ENCODE measurements at places on chromosomes 4 and X.

GRCh38 chr4:7462509-7462971 is 27.8 kb upstream of the PSAPL1 start:
- no peaks in the 10 kb centered on the region for H3K4me1 ChIP-seq
- DNase-seq: no peak
- no peaks in the 10 kb centered on the region for H3K36me3 ChIP-seq
- H3K27me3 ChIP-seq: no peaks in the 10 kb centered on the region

GRCh38 chr4:15162046-15162445 is 159.8 kb downstream of the CPEB2 start:
- DNase-seq: no peak
- no peak overlapping the region for H3K4me3 ChIP-seq
- H3K27me3 ChIP-seq: no peaks in the 10 kb centered on the region
- H3K27ac ChIP-seq: no peak overlapping the region
- H3K36me3 ChIP-seq: no peaks in the 10 kb centered on the region
- peaks cover 4% of the 10 kb centered on the region for H3K4me1 ChIP-seq

GRCh38 chrX:2484256-2484655 is 16.5 kb downstream of the DHRSX start:
- no peak for DNase-seq
- H3K27me3 ChIP-seq: no peaks in the 10 kb centered on the region
- H3K4me3 ChIP-seq: no peak overlapping the region
- H3K27ac ChIP-seq: no peak overlapping the region
- H3K4me1 ChIP-seq: no peaks in the 10 kb centered on the region
- peaks cover under 1% of the 10 kb centered on the region for H3K36me3 ChIP-seq

GRCh38 chrX:121010218-121010617 is 24.7 kb upstream of the CT47A1 start:
- H3K27me3 ChIP-seq: no peaks in the 10 kb centered on the region
- no peak overlapping the region for H3K27ac ChIP-seq
- DNase-seq: no peak
- H3K4me3 ChIP-seq: no peak overlapping the region
- H3K36me3 ChIP-seq: no peaks in the 10 kb centered on the region
- no peaks in the 10 kb centered on the region for H3K4me1 ChIP-seq

DNA sequence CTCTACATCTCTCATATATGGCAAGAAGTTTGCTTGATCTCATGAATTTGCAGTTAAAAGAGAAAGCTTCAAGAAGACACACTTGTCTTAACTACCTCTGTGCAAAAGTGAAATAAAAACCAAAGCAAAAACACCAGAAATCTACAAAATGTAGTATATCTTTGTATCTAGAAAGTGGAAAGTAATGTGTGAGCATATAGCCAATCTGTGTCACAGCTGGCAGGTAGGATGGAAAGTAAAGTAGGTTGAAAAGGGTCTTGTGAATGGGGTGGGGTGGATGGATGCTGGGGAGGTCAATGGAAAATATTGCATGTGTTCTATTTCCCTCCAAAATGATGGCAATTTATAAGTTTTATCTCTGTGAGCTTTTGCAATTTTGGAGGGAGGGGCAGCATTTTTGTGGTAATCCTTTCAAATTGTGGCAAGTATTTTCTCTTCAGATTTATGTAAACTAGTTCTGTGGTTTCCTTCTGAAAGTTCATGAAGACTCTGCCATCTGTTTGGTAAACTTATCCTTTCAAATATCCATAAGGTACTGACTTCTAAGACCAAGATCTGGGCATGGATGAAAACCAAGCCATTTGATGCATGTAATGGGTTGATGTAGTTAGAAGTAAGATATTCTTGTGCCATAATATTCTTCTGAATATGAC is 215.9 kb upstream of the GIMD1 start:
- H3K4me1 ChIP-seq: no peaks in the 10 kb centered on the region
- H3K27ac ChIP-seq: no peak overlapping the region
- H3K36me3 ChIP-seq: no peaks in the 10 kb centered on the region
- DNase-seq: no peak
- H3K27me3 ChIP-seq: no peaks in the 10 kb centered on the region

- no peaks in the 10 kb centered on the region for H3K36me3 ChIP-seq
- no peaks in the 10 kb centered on the region for H3K4me1 ChIP-seq
- H3K4me3 ChIP-seq: no peak within 1 kb of the TSS
- H3K27ac ChIP-seq: no peak within 1 kb of the TSS
These were observed at the start of gene NSG1 for GRCh38 chr4:4386736-4387392. Gene NSG1, plus strand, starts transcription at chr4:4387102. Its CDS starts 528 bp downstream, at chr4:4387630.

DNA sequence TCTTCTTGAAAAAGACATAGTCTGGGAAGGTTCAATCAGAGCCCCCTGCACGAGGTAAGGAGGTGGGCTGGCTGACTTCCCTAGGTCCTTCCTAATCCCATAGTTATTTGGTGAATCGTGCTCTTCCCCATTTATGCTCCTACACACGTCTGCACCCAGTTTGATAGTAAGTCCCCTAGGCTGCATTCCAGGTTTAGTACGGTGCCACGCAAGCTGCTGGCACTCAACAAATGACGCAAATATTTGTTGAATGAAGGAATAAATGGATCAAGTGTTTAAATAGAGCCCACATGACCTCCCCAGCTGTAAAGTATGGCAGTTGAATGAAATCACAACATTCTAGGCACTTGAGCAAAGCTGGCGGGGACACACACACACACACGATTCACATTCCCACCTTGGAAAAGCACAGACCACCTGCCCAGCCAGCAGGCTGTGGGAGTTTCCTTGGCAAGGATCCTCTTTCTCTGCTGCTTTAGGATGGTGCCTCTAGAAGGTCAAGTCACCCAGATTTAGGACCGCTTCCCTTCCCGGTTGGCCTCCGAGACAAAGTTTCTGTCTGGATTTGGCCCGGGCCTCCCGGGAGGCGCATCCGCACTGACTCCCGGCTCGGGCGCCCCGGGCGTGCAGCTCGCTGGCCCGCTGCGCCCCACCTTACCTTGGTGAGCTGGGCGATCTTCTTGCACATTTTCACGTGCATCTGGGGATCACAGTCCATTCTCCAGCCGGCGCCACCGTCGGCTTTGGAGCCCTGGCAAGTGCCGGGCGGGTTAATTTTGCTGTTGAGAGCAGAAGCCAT is 721 bp downstream of the FAM184B start:
- no peak overlapping the region for H3K27ac ChIP-seq
- H3K4me1 ChIP-seq: no peaks in the 10 kb centered on the region
- peaks cover 20% of the 10 kb centered on the region for H3K27me3 ChIP-seq
- no peaks in the 10 kb centered on the region for H3K36me3 ChIP-seq

DNA sequence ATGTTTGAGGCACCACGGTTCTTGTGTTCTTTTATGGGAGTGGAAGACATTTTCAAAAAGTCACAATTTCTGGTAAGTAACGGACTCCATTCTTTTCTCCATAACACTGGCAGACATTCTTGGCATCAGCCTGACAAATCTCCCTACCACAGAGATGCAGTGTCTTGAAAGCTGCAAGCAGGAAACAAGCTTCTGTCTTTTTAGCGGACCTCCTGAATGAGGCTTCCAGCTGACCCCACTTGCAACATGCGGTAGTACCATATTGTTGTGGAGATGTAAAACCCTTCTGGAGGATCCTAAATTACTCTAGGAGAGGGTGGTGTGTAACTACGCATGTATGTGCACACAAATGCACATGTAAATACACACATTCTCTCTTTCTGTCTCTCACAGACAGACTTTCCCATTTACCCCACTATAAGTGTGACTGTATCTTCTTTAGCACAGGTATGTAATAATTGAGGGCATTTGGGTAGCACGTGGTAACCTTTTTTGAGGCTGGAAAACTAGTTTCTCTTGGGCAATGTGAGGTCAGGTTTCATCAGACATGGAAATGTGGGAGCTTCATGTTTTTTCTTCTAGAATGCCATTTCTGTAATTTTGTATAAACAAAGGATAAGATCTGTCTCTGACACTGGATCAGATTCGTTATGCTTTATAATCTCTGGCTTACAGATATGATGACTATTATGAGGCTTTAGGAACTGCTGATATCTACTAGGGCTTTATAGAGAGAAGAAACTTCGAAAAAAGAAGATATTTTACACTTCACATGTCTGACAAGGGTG is 130.1 kb downstream of the MGST2 start:
- no peaks in the 10 kb centered on the region for H3K27me3 ChIP-seq
- peaks cover 2% of the 10 kb centered on the region for H3K4me1 ChIP-seq
- no peak overlapping the region for H3K4me3 ChIP-seq
- no peak for DNase-seq
- no peaks in the 10 kb centered on the region for H3K36me3 ChIP-seq

DNA sequence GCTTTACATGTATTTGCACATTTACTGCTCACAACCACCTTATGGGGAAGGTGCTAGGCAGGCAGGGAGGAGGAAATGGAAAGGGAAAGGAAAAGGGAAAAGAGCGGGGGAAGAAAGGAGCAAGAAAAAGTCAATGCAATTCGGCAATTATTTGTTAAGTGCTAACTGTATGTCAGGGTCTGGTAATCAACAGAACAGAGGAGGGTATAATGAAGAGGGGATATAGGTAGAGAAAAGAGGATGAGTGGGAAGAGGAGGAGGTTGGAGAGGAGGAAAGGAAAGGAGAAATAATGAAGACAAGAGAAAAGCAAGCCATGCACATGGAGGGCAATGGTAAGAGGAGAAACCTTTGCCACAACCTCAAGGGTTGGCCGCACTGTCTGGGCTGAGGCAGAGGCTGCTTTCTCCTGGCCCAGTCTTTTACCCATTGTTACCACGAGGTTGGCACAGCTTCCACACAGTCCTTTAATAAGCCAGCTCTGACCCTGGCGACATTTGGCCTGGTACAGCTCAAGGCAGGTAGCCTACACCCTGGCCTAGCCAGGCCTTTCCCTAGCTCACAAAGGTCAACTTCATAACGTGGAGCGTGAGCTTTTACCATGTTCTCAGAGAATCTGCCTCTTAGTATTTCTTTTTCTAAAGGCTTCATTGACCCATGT is 836 bp downstream of the BTK start:
- no peak for DNase-seq
- no peak overlapping the region for H3K27ac ChIP-seq
- no peak overlapping the region for H3K4me3 ChIP-seq
- H3K27me3 ChIP-seq: no peaks in the 10 kb centered on the region
- H3K36me3 ChIP-seq: no peaks in the 10 kb centered on the region

- H3K36me3 ChIP-seq: no peaks in the 10 kb centered on the region
- peak; percentile 37 for DNase-seq
- H3K27ac ChIP-seq: no peak overlapping the region
- H3K4me1 ChIP-seq: no peaks in the 10 kb centered on the region
- H3K4me3 ChIP-seq: peak overlapping the region; percentile 63
- H3K27me3 ChIP-seq: peaks cover 7% of the 10 kb centered on the region
These were observed 24.8 kb downstream of the HOPX start for GRCh38 chr4:56656346-56656643.

DNA sequence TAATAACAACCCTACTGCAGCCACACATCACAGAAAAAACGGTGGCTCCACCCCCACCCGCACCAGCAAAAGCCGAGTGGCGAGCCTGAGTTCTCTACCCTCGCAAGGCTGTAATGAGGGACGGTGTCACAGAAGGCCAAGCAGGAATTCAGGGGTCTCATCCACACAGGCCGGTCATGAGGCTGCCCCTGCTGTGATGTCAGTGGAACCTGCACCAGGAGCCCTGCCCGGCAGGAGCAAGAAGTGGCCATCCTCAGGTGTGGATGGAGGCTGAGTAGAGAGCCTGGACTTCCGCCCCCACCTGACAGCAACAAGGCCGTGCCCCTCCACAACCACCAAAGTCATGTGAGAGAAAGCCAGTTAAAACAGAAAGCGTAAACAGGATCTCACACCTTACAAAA is 20.6 kb downstream of the LYAR start:
- H3K36me3 ChIP-seq: peaks cover 2% of the 10 kb centered on the region
- no peak for DNase-seq
- no peaks in the 10 kb centered on the region for H3K4me1 ChIP-seq
- no peak overlapping the region for H3K4me3 ChIP-seq
- no peaks in the 10 kb centered on the region for H3K27me3 ChIP-seq

GRCh38 chrX:11103006-11103405 is 8.1 kb upstream of the HCCS start:
- H3K4me3 ChIP-seq: no peak overlapping the region
- H3K4me1 ChIP-seq: no peaks in the 10 kb centered on the region
- no peaks in the 10 kb centered on the region for H3K27me3 ChIP-seq
- DNase-seq: no peak
- H3K36me3 ChIP-seq: no peaks in the 10 kb centered on the region
- H3K27ac ChIP-seq: no peak overlapping the region

DNA sequence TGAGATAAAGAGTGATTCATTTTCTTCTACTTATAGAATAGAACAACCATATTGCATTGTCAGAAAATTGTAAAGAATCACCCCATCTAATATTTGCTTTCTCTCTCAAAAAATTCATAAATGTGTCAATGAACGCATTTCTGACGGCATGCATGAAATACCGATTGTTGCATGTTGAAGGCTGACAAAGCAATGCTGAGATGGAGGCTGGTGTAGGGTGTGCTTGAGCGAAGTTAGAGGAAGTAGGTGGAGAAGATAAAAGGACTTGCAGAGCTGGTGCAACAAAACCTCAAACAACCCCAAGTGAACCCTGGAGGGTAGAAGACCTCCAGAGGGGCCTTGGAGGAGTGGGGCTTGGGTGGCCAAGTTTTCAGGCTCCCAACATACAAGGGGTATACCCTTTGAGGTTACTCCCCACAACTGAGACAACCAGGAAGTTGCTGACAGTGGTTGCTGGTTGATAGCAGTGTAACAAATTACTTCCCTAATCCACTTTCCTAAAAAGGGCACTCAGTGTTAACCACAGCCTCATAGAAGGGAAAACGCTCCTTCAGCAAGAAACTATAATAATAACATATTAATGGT is 452.7 kb downstream of the NLGN4X start:
- H3K36me3 ChIP-seq: no peaks in the 10 kb centered on the region
- H3K27me3 ChIP-seq: no peaks in the 10 kb centered on the region
- no peak for DNase-seq
- no peaks in the 10 kb centered on the region for H3K4me1 ChIP-seq

- no peaks in the 10 kb centered on the region for H3K36me3 ChIP-seq
- peak; percentile 41 for DNase-seq
- H3K4me1 ChIP-seq: peaks cover 14% of the 10 kb centered on the region
- H3K27me3 ChIP-seq: no peaks in the 10 kb centered on the region
- peak overlapping the region; percentile 47 for H3K27ac ChIP-seq
- peak overlapping the region; percentile 52 for H3K4me3 ChIP-seq
These were observed 24.1 kb upstream of the PBDC1 start for GRCh38 chrX:76148753-76149152.

DNA sequence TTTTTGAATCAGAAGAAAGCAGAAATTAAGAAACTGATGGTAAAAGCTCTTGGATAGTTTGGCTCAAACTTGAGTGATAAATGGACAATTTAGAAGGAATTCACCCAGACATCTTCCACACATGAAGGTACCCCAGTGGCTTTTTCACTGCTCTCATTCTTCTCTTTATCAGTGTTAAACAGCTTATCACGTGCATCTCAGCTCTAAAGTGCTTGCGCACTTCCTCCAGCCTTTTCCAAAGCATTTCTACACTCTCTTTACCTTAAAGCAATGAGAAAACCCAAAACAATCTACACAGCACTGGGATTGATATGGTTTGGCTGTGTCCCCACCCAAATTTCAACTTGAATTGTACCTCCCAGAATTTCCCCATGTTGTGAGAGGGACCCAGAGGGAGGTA is 509.1 kb upstream of the FAT1 start:
- no peaks in the 10 kb centered on the region for H3K4me1 ChIP-seq
- H3K27me3 ChIP-seq: no peaks in the 10 kb centered on the region
- no peaks in the 10 kb centered on the region for H3K36me3 ChIP-seq
- DNase-seq: no peak
- no peak overlapping the region for H3K4me3 ChIP-seq
- no peak overlapping the region for H3K27ac ChIP-seq

GRCh38 chr4:8745826-8746225 is 125.8 kb downstream of the HMX1 start:
- H3K27ac ChIP-seq: no peak overlapping the region
- H3K4me3 ChIP-seq: no peak overlapping the region
- H3K36me3 ChIP-seq: no peaks in the 10 kb centered on the region

- DNase-seq: peak; percentile 87
- H3K27me3 ChIP-seq: no peaks in the 10 kb centered on the region
- peak overlapping the region; percentile 99 for H3K27ac ChIP-seq
- H3K4me3 ChIP-seq: peak overlapping the region; percentile 97
These were observed 543 bp downstream of the ELF2 start for GRCh38 chr4:139176302-139177048.

Data from kidney (tissue), 22 donors.